ENCODE measurements at places on chromosomes 4 and X.

GRCh38 chrX:131845201-131845600 is 177.9 kb upstream of the STK26 start:
- peak; percentile 71 for DNase-seq

DNA sequence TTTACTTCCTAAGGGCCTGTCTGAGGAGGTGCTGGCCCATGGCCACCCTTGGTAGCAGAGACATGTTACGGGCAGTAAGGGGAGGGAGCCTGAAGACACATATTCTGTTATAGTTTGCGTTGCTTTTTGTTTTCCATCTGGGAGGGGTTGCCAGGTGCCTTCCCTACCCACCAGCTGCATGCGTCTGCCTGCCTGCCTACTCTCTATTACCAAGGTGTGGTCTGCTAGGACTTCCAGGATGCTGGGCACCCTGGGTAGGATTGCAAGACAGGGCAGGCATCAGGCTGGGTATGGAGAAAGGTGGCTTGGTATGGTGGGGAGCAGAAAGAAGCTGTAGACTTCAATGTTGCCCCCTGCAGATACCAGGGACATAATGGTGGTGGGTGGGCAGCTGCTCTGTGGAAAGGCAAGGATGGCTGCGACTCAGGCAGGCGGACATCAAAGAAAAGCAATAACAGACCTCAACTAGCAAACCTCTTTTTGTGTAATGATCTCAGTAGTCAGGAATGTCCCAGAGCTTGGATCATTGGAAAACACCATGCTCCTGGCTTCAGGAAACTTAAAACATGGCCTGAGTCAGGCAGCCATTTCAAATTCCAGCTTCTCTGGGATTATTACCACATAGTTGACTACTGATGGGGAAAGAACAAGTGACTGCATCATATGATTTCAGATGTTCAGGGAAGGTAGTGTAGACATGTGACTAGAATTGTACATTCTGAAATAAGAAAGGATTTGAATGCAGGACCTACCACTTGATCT is 67.8 kb downstream of the HOPX start:
- no peak for DNase-seq

DNA sequence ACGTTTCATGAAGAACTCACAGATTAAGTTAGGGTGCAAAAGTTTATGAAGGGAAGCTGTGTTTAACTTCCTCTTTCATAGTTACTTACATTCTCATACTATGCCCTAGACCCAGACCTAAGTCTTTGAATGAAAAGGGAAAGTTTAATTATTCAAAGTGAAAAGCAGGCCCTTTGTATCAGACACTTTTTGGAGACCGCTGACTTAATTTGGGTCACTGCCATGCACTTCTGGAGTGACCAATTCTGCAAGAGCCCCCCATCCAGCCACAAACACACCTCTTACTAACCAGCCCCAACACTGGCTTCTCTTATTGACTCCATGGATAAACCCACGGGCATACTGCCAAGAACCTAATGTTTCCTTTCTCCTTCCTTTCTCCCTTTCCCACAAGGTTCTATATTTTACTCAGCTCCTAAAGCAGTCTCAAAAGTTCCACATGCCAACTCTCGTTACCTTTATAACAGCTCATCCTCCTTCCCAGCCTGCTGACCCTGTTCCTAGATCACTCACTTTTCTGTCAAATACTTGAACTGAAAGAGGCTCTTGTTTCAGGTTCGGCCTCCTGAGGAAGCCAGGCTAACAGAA is 34.5 kb downstream of the ABCE1 start:
- DNase-seq = no peak

DNA sequence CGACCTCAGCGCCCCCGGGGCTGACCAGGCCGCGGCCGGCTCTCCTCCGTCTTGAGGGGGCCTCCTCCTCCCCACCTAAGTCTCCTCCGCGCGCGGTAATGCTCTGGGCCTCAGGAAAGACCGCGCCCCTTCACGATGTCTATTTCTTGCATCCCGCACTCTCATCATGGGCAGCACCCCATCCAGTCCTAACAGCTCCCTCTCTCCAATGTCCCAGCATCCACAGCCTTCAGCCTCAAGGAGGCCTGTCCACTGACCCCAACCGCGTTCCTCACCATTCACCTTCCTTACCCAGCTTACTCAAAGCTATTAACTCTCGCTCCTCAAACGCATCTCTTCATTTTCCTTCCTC is 77.5 kb downstream of the MAGED4 start:
- no peak for DNase-seq

GRCh38 chrX:15350329-15350996 is 15.1 kb upstream of the PIGA start:
- no peak for DNase-seq

DNA sequence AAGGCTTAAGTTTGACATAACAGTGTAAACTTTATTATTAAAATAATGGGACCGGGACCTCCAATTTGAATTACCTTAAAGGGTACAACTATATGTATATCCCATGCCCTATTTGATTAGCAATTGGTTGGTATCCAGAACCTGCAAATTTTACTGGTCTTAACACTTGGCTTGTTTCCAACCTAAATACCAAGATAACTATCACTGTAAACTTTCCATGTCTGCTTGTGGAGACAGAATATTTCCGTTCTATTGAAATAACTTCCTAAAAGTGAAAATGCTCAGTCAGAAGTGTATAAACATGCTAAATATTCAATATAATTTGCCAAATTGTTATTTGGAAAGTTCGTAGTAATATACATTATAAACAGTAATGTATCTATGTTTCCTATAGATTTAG is 154.0 kb downstream of the TMEM47 start:
- peak; percentile 15 for DNase-seq

GRCh38 chrX:30679369-30679768 is 26.1 kb downstream of the GK start:
- no peak for DNase-seq

DNA sequence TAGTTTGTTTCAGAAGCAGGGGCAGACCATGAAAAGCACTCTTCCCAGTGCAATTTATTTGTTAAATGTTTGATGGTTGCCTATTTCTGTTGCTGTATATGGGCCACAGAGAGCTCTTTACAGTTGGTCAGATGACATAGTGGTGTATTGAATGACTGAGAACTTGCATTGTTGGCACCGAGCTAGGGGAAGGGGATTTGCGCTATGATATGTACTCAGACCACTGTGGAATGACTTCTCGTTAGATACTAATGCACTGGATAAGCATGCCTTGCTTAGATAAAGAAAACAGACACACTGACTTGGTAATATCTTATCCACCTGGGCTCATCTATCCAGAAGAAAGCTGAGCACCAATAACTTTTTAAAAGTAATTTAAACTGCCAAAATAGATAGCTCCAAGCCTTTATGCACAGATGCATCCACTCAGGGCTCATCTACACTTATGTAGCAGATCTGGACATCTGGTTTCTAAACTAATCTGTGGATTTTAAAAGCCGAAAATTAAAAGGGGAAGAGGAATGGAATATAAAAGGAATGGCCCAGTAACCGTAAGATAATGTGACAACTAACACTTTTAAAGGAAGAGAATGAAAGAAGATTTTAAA is 132.7 kb downstream of the GATB start:
- no peak for DNase-seq

DNA sequence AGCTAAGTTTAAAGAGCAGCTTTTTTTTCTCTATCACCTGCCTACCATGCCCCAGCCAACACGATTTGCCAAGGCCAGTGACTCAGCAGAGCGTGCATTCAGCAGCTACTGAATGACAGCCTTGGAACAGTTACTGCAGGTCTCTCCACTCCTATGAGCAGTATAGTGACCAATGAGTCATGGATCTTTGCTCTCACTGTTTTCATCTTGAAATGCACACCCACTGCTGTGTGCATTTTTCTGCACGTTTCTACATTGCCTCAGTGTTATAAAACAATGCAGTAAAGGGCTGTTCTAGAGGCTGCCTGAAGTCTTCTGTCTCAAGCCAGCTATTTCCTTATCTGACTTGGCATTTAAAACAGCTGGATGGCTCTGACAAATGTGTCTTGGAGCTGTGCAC is 66.0 kb upstream of the C4orf54 start:
- peak; percentile 48 for DNase-seq

- DNase-seq = no peak
These were observed 368.7 kb downstream of the GBA3 start for GRCh38 chr4:23061431-23061830.

DNA sequence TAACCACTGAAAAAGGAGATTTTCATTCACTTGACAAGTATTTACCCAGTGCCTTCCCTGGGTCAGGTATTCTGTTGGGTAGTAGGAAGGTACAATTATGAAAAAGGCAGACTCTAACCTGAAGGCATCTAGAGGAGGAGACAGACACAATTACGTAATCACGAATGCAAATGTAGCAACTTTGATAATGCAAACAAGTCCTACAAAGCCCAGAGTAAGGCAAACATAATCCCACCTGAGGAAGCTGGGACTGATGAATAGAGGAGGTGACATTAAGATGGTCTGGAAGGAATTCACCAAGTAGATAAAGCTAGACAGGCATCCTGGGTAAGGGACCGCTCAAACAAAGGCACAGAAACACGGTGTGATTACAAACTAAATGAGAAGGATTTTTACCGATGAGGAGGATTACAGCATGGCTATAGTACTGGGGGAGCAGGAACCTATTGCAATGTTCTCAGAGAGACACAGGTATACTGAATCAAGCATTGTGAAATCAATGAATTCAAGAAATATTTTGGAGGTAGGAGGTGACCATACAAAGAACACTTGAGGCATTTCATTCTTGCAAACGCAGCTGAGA is 37.1 kb downstream of the TMEM150C start:
- no peak for DNase-seq

DNA sequence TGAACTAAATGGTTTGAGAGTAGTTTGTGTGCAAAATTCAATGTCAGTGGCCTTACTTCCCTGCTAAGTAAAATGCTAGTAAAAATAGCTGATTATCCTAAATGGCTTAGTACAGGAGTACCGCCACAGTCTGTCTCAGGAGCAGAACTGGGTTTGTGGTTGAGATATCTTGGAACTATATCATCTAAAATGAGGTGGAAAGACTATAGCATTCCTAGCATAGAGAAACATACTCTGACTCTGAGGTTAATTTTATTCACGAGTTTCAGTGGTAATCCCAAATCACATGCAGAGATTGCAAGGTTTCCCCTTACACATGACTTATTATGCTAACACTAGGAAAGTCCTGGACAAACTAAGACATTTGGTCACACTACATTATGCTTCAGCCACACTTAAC is 70.4 kb downstream of the OR13H1 start:
- DNase-seq = no peak

- no peak for DNase-seq
These were observed 204.8 kb downstream of the CFAP299 start for GRCh38 chr4:80540349-80540748.

- DNase-seq = no peak
These were observed 60.8 kb downstream of the TBL1X start for GRCh38 chrX:9525511-9526248.

GRCh38 chrX:41087201-41087600 is 2.0 kb downstream of the USP9X start:
- no peak for DNase-seq

DNA sequence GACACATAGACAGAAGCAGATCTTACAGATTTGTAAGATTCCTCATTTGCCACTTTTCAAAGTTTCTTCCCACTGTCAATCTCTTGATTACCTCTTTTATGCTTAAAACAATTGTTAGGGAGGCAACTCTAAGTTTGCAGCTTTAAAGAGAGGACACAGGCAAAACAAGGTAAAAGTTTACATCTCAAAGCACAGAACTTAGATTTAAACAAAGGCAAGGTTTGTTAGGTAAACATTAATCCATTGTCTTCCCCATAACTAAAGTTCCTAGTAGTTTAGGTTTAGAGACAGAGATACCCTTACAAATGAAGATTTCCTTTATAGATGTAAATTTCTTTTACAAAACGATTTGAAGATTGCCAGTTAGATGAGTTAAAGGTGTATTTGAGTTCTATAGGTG is 176.9 kb downstream of the AASDH start:
- no peak for DNase-seq

Data from LNCaP clone FGC (cell line).